ENCODE measurements at places on chromosomes 1 and 21.

- no peak for DNase-seq
Observed at GRCh38 chr1:173529106-173529505, 52.0 kb downstream of the PRDX6 start.

GRCh38 chr1:1781526-1781903, 3.2 kb upstream of the NADK start:
- no peak for DNase-seq

GRCh38 chr1:170284016-170284415, 138.3 kb downstream of the NTMT2 start:
- no peak for DNase-seq

GRCh38 chr1:23559985-23560741, 862 bp upstream of the ID3 start:
- no peak for DNase-seq

DNA sequence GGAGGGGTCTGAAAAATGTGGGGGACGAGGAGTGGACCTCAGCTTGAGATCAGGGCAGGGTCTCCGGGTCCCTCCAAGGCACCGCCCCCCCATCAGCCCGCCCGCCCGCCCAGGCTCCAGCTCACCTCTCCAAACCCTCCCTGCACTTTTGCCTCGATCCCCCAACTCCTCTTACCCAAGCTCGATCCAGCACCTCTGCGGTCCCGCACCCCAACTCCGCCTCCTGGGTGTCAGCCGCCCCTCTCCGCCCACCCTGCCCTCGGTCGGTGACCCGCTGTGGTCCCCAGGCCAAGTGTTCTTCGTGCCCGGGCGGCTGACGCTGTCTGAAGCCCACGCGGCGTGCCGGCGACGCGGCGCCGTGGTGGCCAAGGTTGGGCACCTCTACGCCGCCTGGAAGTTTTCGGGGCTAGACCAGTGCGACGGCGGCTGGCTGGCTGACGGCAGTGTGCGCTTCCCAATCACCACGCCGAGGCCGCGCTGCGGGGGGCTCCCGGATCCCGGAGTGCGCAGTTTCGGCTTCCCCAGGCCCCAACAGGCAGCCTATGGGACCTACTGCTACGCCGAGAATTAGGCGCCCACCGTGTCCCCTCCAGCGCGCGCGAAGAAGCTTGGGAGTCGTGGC, 5.7 kb downstream of the HAPLN2 start:
- no peak for DNase-seq

- DNase-seq = no peak
Observed at GRCh38 chr1:238468068-238468467, 577.3 kb upstream of the ZP4 start.

DNA sequence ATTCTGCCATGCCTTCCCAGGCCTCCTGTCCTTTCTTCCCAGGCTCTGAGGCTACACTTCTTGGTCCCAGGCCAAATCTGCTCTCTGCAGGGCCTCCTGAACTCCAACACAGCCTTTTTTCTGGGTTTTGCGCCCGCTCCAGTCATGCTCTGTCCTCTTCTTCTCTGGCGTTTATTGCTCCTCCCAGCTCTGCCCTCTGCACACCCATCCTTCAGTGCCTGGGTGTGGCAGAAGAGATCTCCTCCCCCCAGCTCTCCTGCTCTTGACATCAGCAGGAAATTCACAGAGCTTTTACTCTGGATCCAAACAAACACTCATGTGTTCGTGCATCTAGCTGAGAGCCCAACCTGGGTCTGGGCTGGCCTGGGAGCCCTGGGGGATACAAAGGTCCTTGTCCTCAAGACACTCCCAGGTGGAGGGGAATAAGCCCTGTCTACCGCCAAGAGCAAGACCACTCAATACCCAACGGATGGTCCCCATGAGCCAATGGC, 22.9 kb upstream of the EPS8L3 start:
- DNase-seq = no peak
